ENCODE measurements at places on chromosomes 6 and 20. TPM values are rescaled to one million over a fixed set of nuclear protein-coding genes. Genes with fewer than 3 reads are reported as not detected.

The PNPLA1 gene
- not detected for total RNA-seq

The BMP2 gene
- total RNA-seq = 0.64 TPM

The TRIM38 gene
- 1.8 TPM for total RNA-seq

The DPPA5 gene
- total RNA-seq = not detected
